ENCODE measurements at places on chromosomes 3 and 15. TPM values are rescaled to one million over a fixed set of nuclear protein-coding genes. Genes with fewer than 3 reads are reported as not detected.

Gene ITIH1
- polyA plus RNA-seq, result not detected

Gene TUSC7
- polyA plus RNA-seq, result not detected

Gene KNG1
- 179 TPM for polyA plus RNA-seq

Gene HESX1
- 4.5 TPM for polyA plus RNA-seq

Gene HRG
- polyA plus RNA-seq, result 2.1 TPM

Gene GOLGA8O
- polyA plus RNA-seq, result 0.17 TPM

Gene MYH15
- 0.42 TPM for polyA plus RNA-seq

Gene P2RY13
- polyA plus RNA-seq, result 1.9 TPM

Gene CLDN1
- 58.3 TPM for polyA plus RNA-seq

Gene GFM1
- polyA plus RNA-seq, result 48.9 TPM

GRCh38 chr15:93980261-93980911, 251.0 kb upstream of the MCTP2 start:
- DNase-seq, result no peak

DNA sequence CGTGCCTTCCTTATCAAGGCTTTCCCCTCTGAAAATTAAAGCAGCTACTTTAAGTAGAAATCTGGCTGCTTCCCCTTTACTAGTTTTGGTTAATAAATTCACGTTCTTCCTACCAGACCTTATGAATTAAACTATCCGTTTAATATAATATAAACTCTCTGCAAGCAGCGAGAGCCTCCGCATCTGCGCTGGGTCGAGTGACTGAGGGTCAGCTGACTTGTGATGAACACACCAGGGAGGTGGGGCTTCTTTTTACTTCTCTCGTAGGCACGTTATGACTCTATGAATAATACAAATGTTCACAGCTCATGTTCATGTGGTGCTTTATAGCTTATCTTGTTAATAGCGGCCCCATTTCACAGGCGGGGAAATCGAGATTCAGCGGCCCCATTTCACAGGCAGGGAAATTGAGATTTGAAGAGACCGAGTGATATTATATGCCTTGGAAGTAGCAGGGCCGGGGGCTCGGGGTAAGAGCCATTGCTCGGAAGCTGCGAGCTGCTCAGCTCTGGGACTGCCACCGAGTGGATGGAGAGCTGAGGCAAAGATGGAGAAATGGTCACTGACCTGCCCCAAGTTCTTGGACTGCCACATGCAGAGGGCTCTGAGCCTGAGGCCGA, 8.3 kb downstream of the MUC4 start:
- DNase-seq, result no peak

DNA sequence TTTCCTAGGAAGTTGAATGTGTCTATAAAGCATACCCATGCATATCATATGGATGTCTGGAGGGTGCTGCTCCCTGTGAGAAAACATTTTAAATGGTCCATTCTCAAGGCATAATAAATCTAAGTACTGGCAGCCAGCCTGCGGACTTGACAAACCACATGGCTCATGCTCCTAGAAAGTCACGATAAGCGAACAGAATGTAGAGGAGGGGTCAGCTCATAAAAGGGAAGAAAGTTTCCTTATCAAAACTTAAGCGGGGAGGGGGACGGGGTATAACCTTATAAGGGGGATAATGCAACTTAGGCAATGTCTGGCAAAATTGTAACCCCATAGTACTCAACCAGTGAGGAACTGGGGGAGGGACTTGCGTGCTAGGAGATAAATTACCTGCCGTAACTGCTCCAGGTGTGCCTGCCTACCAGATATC, 159.8 kb upstream of the LMCD1 start:
- DNase-seq, result peak; percentile 30

DNA sequence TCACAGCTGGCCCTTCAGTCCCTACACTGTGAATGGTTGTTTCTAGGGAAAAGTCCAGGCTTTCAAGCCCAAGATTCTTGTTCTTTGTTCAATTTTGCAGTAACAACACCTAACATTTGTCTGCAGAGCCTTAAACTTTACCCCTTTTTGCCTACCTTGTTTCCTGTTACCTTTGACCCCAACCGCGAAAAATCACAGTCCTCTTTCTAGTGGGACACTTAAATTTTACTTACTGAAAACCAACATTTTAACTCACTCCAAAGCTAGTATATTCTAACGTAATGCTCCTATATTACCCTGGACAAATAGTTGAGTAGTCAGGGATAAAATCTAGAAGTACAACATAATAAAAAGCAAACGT, 649 bp upstream of the PIK3CB start:
- peak; percentile 55 for DNase-seq

DNA sequence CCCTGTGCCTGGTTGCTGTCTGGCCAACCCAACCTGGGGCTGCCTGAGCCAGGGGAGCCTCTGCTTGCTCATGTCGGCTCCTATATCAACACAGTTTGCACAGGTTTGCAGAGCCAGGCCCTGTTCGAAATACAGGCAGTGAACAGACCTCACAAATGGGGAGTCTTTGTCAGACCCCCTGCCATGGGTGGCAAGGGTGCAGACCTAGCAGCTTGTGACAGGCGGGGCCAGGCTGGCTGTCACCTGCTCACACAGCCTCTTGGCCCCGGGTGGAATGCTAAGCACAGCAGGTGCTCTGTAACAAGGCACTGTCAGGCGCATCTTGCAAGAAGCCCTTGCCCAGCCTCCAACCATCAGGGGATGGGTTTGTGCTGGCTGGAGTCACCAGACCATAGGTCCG, 47.3 kb downstream of the BDH1 start:
- DNase-seq, result no peak

DNA sequence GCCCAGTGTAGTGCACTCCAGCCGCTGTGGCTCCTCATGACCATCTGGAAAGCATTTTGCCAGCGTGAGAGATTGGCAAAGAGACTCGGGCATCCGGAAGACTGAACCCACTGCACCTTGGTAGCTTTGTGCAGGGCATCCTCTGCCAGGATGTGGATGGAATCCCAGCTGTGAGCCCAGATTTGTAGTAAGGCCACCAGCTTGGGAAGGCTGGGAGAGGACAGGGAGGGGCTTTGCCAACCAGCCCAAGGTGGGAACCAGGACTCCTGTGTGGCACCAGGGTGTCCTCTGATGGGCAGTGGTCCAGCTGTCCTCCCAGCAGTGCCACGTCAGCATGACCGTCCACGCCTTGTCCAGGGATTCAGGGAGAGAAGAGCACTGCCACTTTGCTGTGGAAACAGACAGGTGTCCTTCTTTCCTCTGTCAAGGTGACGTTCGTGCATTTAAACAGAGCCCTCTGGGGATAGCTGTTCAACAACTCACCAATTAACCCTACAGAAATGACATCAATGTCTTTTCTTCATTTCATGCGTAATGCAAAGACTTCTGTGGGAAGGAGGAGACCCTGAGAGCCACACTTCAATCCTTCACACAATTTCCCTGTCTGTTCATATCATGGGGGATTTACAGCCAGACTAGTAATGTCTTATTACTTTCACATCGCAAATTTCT, 19.1 kb downstream of the KLF15 start:
- DNase-seq, result no peak

DNA sequence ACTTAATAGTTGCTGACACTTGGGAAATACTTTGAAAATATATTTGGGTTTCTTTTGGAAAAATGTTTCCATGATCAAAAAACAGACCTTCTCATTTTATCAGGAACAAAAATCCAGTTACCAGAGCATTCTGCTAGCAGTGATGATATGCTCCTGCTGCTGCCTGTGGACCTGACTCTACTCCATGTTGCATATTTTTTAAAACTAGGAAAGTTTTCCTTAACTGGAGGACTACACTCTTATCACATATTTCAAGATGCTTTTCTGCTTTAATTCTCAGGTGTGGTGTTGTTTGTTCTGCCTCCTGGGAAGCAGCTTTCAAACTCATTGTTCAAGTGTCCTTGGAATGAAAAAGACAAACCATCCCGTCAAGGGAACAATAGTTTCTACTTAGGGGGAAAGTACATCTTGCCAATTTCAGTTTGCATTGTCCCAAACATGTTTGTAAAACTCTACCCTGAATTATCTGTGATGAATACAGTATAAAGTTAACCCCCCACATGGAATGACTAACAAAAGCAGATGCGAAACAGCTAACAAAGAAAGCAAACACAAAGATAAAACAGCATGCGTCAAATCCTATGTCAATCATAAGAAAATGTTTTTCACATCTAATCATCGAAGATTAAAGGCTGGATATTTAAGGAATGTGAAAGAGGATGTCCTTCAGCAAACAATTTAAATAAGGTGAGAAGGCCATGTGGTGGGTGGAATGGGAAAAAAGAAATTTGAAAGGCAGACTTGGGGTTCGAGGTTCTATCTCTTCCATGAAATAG, 40.1 kb upstream of the PSMD6 start:
- DNase-seq, result no peak

DNA sequence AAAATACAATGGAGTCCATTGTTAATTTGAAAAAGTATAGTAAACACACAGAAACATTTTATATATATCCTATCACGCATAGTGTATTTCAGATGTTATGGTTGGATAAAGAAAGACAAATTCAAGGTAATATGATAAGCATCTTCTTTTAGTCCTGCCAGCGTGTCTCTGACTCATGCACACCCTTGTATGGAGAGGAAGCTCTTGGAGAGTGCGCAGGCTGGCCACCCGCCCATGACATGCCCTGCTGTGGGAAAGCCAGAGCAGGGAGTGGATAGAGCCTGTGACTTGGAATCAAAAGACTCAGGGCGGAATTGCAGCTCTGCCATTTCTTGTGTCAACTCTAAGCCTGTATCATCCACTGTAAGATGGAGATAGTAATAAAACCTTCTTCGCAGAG, 23.0 kb upstream of the COPG1 start:
- no peak for DNase-seq

DNA sequence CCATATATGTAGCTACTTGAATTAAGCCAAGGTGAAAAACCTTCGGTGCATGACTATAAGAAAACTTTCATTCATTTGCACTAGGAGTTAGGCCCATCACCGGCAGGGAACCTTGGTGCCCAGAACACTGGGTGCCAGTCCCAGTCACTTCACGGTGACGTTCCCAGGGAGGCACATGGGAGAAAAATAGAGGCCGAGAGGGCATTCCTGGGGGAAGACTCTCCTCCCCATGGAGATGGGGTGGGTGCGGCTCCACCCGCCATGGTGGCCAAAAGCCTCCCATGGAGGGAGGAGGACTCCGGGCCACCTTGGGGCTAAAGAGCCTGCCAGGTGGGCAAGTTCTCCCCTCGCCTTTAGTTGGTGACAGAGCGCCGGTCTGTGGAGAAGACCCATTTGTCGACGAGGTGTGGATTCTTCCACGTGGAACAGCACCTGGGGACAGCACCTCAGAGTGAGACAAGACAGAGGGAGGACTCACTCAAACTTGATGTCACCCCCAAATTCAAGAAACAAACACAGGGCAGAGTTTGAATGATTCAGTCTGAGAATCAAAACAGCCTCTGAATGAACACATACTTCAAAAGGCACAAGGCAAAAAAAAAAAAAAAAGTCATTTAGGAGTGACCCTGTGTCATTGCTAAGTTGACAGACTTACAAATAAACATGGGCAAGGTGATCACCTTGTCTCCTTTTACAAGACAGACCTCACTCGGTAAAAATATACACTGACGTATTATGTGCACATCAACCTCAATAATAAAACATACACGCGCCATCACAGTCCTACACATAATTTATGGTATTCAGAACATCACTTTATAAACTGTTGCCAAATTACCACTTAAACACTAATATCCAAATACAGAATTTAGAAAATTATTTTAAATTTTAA, 38.6 kb downstream of the ZXDC start:
- DNase-seq, result no peak

GRCh38 chr3:171974986-171975837, 64.2 kb upstream of the FNDC3B start:
- no peak for DNase-seq

- no peak for DNase-seq
Observed at GRCh38 chr15:90022345-90022744, 21.2 kb downstream of the ZNF710 start.

GRCh38 chr3:120438665-120439370, 12.0 kb downstream of the FSTL1 start:
- no peak for DNase-seq

DNA sequence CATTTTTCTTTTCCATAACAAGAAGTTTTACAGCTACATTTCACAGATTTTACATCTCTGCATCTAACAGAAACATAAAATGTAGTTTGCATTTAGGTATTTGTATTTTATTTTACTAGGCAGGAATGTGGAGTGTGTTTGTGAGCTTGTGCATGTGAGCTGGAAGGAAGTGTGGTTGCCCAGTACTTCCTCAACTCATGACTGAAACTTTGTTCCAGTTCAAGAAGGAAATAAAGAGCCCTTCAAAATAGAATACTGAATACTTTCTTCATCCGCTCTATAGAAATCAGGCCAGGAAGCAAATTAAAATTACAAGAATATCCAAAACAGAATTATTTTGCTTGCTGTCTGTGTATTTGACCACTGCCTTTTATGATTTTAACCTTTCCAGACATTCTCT, 81.3 kb downstream of the CHL1 start:
- no peak for DNase-seq

GRCh38 chr3:45724911-45725310, 35.7 kb downstream of the SACM1L start:
- DNase-seq, result no peak

GRCh38 chr3:151156618-151157216, 46.3 kb downstream of the GPR171 start:
- no peak for DNase-seq

DNA sequence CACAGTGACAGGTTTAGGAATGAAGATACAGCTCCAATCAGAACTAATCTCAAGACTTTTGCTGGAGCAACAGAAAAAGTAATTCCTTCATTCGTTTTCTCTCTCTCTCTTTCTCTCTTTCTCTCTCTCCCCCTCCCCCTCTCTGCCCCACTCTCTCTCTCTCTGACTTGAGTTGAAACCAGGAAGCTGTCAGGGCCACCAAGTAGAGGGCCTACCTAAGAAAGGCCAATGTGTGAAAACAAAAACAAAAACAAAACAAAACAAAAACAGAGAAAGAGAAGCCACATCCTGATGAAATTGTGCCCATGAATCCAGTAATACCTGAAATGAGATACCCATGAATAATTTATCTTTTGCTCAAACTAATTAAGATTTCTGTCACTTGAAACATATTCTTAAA, 72.9 kb downstream of the ATP8B4 start:
- DNase-seq, result no peak

- no peak for DNase-seq
Observed at GRCh38 chr3:48567090-48567489, 3.5 kb upstream of the UCN2 start.

DNA sequence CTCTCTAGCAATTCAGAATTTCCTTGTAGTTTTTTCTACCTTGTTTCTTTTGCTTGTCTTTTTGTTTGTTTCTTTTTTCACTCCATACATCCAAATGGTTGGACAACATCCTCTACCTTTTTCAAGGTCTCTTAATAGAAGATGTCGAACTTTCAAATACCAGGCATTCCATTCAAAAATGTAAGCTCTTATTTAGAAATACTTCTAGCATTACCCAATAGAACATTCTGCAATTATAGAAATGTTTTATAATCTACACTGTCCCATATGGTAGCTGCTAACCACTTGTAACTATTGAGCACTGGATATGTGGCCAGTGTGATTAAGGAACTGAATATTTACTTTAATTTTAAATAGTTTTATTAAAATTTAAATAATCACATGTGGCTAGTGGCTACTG, 196.2 kb upstream of the MRPL3 start:
- no peak for DNase-seq

GRCh38 chr3:193640728-193641439, 47.9 kb downstream of the OPA1 start:
- DNase-seq, result no peak

- no peak for DNase-seq
Observed at GRCh38 chr3:31377045-31377642, 155.6 kb upstream of the STT3B start.
